ENCODE measurements at places on chromosomes 13 and 19. TPM values are rescaled to one million over a fixed set of nuclear protein-coding genes. Genes with fewer than 3 reads are reported as not detected.

Gene FAM124A
- 1.4 TPM for total RNA-seq

Gene CEACAM16
- total RNA-seq: not detected

Gene PALM3
- total RNA-seq: not detected

Gene CRLF1
- 2.6 TPM for total RNA-seq

Gene ALOX5AP
- 3.3 TPM for total RNA-seq

Gene ICAM3
- 11.3 TPM for total RNA-seq

Gene ZNF492
- total RNA-seq: not detected

Gene CHAMP1
- 16.2 TPM for total RNA-seq

Gene APC2
- total RNA-seq: 0.14 TPM

Gene NR1H2
- 82.1 TPM for total RNA-seq

Gene LIM2
- total RNA-seq: not detected

Gene DCT
- total RNA-seq: not detected

Data from placental pericyte (primary cell).